ENCODE measurements at places on chromosomes 1 and 21. TPM values are rescaled to one million over a fixed set of nuclear protein-coding genes. Genes with fewer than 3 reads are reported as not detected.

Gene GLIS1
- not detected for total RNA-seq

Gene PROK1
- not detected for total RNA-seq

Gene TRIM62
- 3.6 TPM for total RNA-seq

Gene PDZK1
- total RNA-seq, result not detected

Gene OR10Z1
- not detected for total RNA-seq

Gene C1QA
- total RNA-seq, result not detected

Gene TSPAN2
- total RNA-seq, result 0.44 TPM

Gene LCE1B
- total RNA-seq, result not detected

Gene MIXL1
- total RNA-seq, result 0.20 TPM

Gene PTCH2
- 0.13 TPM for total RNA-seq

Gene FCRL2
- not detected for total RNA-seq

Gene COL8A2
- total RNA-seq, result 1.1 TPM

Gene CD101
- 0.10 TPM for total RNA-seq

Gene HRNR
- total RNA-seq, result not detected

Gene MCOLN3
- not detected for total RNA-seq

Gene CHIA
- total RNA-seq, result not detected

Gene PIGP
- total RNA-seq, result 7.3 TPM

Gene SPATA21
- not detected for total RNA-seq

Gene FCER1G
- total RNA-seq, result not detected

Gene SLC9C2
- total RNA-seq, result not detected

Gene NHLH1
- 0.13 TPM for total RNA-seq

Gene EXTL2
- 9.4 TPM for total RNA-seq

Gene INKA2
- 4.4 TPM for total RNA-seq

Gene GRIK1
- not detected for total RNA-seq

Gene ORC1
- 10.5 TPM for total RNA-seq

Gene CFHR1
- total RNA-seq, result not detected

Gene CNKSR1
- not detected for total RNA-seq

Gene APCS
- total RNA-seq, result not detected

Gene S100A9
- total RNA-seq, result not detected

Gene KLHL20
- 21.6 TPM for total RNA-seq

Gene GUCA2A
- total RNA-seq, result not detected

Gene SPRR2A
- not detected for total RNA-seq

Gene STPG1
- 6.2 TPM for total RNA-seq

Gene CD1D
- not detected for total RNA-seq

Gene HSD17B7
- 24.9 TPM for total RNA-seq

All from mammary microvascular endothelial cell (primary cell).